BJ (cell line): ENCODE measurements at places on chromosomes 3 and 15. TPM values are rescaled to one million over a fixed set of nuclear protein-coding genes. Genes with fewer than 3 reads are reported as not detected.

The KIF7 gene
- polyA plus RNA-seq: 5.4 and 7.5 TPM in 2 replicates

The MESP1 gene
- polyA plus RNA-seq: 0.20 and 0.49 TPM in 2 replicates

- DNase-seq: no peak
Observed at GRCh38 chr3:152857082-152857481, 22.2 kb downstream of the P2RY1 start.

GRCh38 chr3:62874711-62875557 is at the start of gene CADPS:
TSS of gene CADPS (minus strand) at chr3:62875416. CDS start at chr3:62875029, 387 bp downstream.
- DNase-seq: no peak

GRCh38 chr3:9721700-9722060 is 9.9 kb upstream of the BRPF1 start:
- no peak for DNase-seq

GRCh38 chr15:56786966-56787365 is 53.7 kb upstream of the ZNF280D start:
- DNase-seq: no peak
